GM12891 (cell line): ENCODE measurements at places on chromosomes 6 and 20.

GRCh38 chr6:151498327-151498726 lies 4.5 kb downstream of the CCDC170 start:
- DNase-seq = no peak

DNA sequence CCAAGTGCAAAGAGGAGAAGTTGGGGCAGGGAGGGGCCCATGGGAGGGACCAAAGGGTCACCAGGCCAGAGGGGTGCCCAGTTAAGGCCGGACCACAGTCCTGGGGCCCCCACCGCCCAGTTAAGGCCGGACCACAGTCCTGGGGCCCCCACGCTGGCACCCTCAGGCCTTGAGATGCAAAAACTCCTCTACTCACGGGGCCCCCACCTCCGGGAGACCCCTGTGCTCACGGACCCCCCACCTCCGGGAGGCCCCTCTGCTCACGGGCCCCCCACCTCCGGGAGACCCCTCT lies 16.9 kb downstream of the KCNQ2 start:
- no peak for DNase-seq

GRCh38 chr6:70103798-70104197 lies 199.1 kb downstream of the COL9A1 start:
- DNase-seq = no peak

DNA sequence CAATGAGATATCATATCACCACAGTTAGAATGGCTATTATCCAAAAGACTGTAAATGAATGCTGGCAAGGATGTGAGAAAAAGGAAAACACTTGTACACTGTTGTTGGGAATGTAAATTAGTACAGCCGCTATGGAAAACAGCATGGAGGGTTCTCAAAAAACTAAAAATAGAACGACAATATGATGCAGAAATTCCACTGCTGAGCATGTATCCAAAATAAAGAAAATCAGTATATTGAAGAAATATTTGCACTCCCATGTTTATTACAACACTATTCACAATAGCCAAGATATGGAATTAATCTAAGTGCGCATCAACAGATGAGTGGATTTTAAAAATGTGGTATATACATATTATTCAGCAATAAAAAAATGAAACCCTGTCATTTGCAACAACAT lies 898.9 kb upstream of the MAN1A1 start:
- DNase-seq = no peak

GRCh38 chr6:20403766-20404640 lies 2.3 kb downstream of the E2F3 start:
- DNase-seq = no peak

- DNase-seq = no peak
Measured at GRCh38 chr6:119310486-119311036, 39.0 kb downstream of the MAN1A1 start.

GRCh38 chr6:72649032-72649984 lies 27.4 kb downstream of the KCNQ5 start:
- no peak for DNase-seq
